Fibroblast of lung (primary cell): ENCODE measurements at places on chromosomes 7 and 10. TPM values are rescaled to one million over a fixed set of nuclear protein-coding genes. Genes with fewer than 3 reads are reported as not detected.
A peak's percentile ranks its signal among the peaks of the same experiment; 100 is the strongest.

DNA sequence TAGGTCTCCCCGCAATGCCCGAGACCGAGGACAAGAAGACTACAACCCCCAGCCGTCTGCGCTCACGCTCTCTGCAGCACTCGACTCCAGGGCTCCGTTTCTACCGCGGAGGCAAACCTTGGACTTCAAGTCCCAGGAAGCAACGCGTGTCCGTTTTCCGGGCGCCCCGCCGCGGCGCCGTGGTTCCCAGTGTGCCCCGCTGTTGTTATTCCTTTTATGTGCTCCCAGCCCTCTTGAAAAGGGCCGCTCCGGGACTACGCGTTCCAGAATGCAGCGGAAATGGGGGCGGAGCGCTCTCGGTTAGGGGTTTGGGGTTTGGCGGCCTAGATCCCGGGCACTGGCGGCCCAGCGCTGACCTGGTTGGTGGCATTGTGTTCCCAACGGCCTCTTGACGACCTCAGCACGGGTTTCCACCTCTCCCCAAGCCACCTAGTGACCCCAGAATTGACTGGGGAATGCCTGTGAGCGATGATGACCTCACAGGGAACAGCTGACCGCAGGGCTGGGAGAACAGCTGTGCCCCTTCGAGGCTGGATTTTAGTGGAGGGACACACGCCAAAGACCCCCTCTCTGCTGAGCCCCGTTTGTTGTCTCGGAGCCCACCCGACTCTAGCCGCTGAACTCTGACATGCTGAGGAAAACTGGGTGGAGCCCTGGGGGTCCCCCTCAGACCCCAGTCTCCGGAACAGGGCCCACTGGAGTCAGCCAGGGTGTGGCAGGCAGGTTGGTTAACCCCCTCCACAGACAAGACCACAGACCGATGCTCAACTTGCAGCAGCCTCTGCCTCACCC is 488 bp upstream of the CDK5 start:
- DNase-seq: peak; percentile 100

- no peak for DNase-seq
These were observed 935 bp upstream of the ZNF736 start for GRCh38 chr7:64312826-64313225.

GRCh38 chr10:73095481-73096021 is 1.1 kb downstream of the P4HA1 start:
- peak; percentile 82 for DNase-seq

GRCh38 chr7:102912742-102913141 is at the start of gene LRRC17:
Gene LRRC17, plus strand, starts transcription at chr7:102913000. Its CDS starts 20,914 bp downstream, at chr7:102933914.
- peak; percentile 94 for DNase-seq

- peak; percentile 32 for DNase-seq
These were observed 19.6 kb upstream of the CDCA7L start for GRCh38 chr7:21965291-21965690.

GRCh38 chr7:158065340-158065739 is 522.3 kb downstream of the PTPRN2 start:
- DNase-seq: no peak

The CYP2E1 gene
- total RNA-seq: 0.26 and 0.50 TPM in 2 replicates

The PCDH15 gene
- under 0.01 and 0.26 TPM in 2 replicates for total RNA-seq

The SH2B2 gene
- total RNA-seq: 2.0 and 2.3 TPM in 2 replicates
